Omental fat pad (tissue), 4 donors: ENCODE measurements at places on chromosomes 4 and X.
A peak's percentile ranks its signal among the peaks of the same experiment; 100 is the strongest.

- DNase-seq: no peak
Observed at GRCh38 chr4:173442223-173442932, 43.5 kb upstream of the SCRG1 start.

DNA sequence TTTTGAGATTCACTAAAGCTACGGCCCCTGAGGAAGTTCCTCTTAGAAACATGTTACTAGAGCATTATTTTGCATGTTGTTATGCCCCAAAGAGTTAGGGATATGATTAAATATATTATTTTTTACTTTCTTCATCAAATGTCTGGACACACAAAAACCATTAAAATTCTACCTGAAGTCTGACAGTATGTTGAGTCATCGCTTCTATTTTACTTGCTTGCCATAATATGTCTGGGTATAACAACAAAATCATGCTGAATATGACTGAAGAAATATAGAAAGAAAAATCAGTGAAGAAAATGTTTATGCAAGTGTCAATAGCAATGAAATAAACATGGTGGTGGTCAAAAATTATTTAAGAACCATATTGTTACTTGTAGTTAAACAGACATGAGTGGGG lies 1818.5 kb upstream of the ADGRL3 start:
- no peak for DNase-seq

- DNase-seq: no peak
Observed at GRCh38 chr4:36207831-36208520, 36.3 kb downstream of the ARAP2 start.

- DNase-seq: no peak
Observed at GRCh38 chrX:134642386-134642785, 15.9 kb downstream of the PLAC1 start.

DNA sequence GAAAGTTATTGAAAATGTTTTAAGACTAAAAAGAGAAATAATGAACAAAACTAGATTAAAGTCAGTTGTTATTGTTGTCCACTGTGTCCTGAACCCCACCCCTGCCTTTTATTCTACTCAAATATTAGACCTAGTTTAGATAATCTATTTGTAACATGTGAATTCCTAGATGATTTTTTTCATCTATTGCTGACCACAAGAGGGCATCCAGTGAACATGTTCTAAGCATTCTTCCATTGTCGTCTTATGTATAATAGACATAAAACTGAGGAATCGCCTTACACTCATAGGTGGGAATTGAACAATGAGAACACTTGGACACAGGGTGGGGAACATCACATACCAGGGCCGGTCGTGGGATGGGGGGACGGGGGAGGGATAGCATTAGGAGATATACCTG lies 36.4 kb upstream of the HPRT1 start:
- no peak for DNase-seq

DNA sequence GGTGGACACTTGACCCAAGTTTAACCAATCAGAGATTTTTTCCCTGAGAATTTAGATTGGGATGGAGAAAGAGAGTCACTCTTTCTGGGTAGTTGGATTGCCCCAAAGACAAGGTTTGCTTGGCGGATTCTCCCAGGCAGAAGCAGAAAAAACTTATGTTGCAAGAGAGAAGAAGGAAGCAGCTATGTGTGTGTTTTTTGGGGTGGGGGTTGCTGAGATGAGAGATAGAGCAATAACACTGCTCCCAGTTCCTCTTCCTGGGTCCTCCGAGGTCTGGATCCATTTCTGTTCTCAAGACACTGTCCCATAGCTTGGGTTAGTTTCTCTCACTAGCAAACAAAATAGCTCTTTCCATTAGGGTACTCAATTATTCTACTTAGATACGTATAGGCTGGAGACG lies 222.1 kb downstream of the STIM2 start:
- no peak for DNase-seq

DNA sequence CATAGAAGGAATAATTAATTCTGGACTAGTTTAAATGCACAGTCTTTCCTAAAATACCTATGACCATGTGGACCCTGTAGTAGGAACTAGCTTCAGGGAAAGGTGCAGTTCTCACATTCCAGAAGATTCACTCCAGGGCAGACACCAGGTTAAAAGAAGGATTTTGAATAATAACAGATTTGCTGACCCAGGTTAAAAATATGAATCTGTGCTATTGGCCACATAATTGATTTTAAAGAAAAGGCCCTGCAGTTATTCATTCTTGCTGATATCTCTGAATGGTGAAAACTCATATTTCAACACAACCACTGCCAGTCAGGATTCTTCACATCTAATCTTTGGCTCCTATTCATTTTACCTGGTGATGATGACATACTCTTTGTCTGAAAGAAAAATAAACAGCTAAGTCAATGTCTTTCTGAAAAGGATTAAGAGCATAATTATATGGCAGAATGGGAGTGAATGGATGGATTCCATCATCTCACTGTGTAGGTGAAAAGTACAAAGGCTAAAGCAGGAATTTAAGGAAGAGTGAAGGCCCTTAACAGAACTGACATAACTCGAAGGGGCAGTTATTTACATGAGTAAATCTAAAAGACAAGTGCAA lies 432.8 kb downstream of the PDGFC start:
- no peak for DNase-seq

DNA sequence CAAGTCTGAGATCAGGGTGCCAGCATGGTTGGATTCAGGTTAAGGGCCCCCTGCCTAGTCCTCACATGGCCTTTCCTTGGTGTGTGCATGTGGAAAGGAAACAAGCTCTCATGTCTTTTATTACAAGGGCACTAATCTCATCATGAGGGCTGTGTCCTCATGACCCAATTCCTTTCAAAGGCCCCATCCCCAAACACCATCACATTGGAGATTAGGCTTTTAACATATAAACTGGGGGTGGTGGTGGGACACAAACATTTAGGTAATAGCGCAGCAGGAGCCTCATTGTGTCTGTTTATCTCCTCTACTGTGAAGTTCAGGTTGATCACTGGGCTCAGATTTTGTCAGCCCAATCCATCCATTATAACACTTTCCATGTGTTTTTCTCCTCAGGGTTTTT lies 41.0 kb downstream of the BEX3 start:
- DNase-seq: no peak

DNA sequence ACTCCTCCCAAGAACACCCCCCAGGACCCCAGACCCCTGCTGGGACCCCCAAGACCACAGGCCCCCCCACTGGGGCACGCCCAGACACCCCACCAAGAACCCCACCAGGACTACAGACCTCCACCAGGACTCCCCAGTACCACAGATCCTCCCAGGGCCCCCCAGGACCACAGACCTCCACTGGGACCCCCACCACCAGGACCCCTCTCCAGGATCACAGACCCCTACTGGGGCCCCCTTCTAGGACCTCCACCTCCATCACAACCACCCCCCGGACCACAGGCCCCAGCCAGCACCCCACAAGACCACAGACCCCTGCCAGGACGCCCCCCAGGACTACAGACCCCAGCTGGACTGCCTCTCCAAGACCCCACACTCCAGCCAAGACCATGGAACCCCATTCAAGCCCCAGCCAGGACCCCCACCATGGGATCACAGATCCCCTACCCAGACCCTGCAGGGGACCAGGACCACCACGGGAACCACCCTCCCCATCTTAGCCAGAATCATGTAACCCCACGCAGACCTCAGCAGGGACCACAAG lies 855 bp upstream of the DHRSX start:
- no peak for DNase-seq

DNA sequence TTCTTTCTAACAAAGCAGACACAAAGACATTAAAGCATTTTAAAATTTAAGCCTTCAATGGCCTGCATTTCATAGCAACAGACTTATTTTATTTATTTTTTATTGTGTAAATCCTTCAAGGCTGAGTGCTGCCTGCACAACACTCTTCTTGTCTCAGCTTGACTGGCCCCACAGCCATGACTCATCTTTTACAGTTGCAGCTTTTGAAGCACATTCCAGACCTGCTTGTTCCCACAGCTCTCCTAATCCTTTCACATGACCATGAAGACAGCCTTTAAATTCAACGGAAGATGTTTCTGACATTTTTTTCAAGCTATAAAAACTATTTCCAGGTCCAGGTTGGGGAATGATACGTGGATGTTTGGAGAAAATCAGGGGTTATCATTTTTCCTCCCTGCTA lies 276.9 kb upstream of the TACR3 start:
- DNase-seq: no peak

DNA sequence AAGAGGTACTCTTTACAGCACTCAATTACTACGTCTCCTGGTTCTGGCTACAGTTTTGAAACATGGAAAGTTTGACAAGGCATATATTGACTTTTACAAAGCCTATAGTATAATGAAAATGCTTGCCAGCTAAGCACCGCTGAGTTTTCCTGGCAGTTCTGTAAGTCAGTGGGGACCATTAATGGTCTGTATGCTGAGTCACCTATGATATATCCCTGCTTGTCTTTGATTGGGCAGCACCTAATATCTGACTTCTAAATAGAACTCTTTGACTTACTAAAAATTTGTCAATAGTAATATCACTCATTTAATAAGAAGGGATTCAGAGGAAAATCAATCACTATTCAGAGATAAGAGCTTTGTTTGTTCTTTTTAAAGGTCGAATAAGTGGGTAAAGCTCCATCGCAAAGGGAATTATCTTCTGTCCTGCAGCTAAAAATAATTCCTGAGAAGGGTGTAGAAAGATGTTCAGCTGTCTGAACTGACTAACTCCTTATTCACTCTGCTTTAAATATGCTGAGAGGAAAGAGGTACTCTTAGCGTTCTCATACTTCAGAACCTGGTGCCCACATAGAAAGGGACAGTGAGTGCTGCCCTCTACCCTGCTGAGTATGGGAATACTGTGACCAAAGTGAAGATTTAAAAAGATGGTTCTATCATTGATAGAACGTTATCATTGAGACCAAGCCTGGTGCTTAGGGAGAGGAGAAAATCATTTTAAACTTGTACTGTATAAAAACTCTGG lies 959 bp downstream of the SMPX start:
- DNase-seq: no peak

GRCh38 chr4:137540356-137540755 lies 8.1 kb upstream of the PCDH18 start:
- DNase-seq: no peak

GRCh38 chrX:8981723-8982122 lies 52.2 kb downstream of the FAM9B start:
- no peak for DNase-seq

- no peak for DNase-seq
Observed at GRCh38 chrX:155889328-155889727, 8.2 kb downstream of the VAMP7 start.

GRCh38 chr4:25790024-25790423 lies 72.8 kb downstream of the SEL1L3 start:
- no peak for DNase-seq

- no peak for DNase-seq
Observed at GRCh38 chr4:129371926-129372325, 276.0 kb downstream of the C4orf33 start.

GRCh38 chr4:821631-822030 lies 4.3 kb downstream of the CPLX1 start:
- no peak for DNase-seq

- DNase-seq: no peak
Observed at GRCh38 chr4:58649226-58649625, 1539.0 kb upstream of the IGFBP7 start.

GRCh38 chr4:176422511-176422910 lies 102.7 kb downstream of the SPCS3 start:
- no peak for DNase-seq

DNA sequence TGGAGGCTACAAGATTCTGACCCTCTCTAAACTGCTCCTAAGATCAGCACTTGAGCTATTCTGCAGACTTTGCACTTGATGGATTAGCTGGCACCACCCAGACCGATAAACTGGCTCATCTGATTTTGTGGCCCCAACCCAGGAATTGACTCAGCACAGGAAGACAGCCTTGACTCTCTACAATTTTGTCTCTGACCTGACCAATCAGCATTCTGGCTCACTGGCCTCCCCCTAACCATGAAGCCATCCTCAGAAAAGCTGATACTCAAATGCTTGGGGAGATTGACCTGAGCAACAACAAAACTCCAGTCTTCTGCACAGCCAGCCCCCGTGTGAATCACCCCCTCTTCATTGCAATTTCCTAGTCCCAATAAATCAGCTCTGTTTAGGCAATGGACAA lies 195.4 kb upstream of the PPP1R2C start:
- DNase-seq: no peak

DNA sequence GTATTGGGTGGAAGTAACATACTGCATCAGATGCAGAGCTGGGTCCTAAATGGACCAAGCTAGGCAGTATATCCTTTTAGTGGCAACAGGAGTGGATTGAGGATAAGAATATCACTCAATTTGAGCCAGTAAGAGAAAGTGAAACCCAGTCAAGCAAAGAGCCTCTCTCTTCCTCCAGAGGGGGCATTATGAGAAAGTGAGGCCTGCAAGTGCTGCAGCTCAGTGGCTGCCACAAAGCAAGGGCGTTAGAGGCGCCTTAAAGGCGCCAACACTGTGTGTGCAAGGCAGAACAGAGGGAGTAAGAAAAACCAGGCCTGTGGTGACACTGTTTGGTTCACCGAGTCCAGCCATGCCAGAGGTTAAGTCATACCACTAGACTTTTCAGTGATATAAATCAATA lies 17.5 kb downstream of the STX18 start:
- DNase-seq: no peak

DNA sequence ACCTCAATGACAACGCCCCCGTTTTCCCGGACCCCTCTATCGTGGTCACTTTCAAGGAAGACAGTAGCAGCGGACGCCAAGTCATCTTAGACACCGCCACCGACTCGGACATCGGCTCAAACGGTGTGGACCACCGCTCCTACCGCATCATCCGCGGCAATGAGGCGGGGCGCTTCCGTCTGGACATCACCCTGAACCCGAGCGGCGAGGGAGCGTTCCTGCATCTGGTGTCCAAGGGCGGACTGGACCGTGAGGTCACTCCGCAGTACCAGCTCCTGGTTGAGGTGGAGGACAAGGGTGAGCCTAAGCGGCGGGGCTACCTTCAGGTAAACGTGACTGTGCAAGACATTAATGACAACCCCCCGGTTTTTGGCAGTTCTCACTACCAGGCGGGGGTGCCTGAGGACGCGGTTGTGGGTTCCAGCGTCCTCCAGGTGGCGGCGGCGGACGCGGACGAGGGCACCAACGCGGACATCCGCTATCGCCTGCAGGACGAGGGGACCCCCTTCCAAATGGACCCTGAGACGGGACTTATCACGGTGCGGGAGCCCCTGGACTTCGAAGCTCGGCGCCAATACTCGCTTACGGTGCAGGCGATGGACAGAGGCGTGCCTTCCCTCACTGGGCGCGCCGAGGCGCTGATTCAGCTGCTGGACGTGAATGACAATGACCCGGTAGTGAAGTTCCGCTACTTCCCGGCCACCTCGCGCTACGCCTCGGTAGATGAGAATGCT lies 2.2 kb downstream of the FAT4 start:
- peak; percentile 23 for DNase-seq

DNA sequence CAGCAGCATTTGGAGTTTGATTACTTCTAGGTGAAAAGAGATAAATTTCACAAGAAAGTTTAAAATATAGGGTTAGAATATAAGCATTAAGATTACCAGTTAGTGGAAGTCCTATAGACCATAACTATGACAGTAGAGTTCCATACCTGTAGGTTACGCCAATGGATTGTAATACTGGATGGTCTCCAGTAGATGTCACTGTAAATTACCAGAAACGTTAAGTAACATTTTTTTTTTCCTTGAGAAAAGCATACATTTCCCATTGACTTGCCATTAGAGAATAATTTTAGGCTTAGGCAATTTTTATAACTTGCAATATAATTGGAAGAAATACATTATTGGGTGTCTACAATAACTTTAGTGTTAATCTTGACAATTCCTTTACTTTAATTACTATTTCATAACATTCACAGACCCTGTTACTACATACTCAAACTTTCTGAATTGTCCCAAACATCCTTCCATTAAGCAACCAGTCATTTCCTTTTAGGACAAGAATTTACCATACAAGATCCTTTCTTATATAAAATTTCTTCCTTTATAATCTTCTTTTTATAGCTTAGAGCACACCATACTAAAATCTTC lies 304.1 kb upstream of the TECRL start:
- DNase-seq: no peak
